ENCODE measurements at places on chromosomes 6 and 20. TPM values are rescaled to one million over a fixed set of nuclear protein-coding genes. Genes with fewer than 3 reads are reported as not detected.

- no peak for DNase-seq
- no peak overlapping the region for H3K27ac ChIP-seq
- H3K4me3 ChIP-seq, result no peak overlapping the region
- H3K4me1 ChIP-seq, result no peaks in the 10 kb centered on the region
Observed at GRCh38 chr6:65803186-65803585, 96.2 kb upstream of the EYS start.

GRCh38 chr6:167113047-167113754 is 9.7 kb upstream of the CCR6 start:
- no peak overlapping the region for H3K27ac ChIP-seq
- peaks cover 20% of the 10 kb centered on the region for H3K4me1 ChIP-seq
- no peaks in the 10 kb centered on the region for H3K36me3 ChIP-seq

DNA sequence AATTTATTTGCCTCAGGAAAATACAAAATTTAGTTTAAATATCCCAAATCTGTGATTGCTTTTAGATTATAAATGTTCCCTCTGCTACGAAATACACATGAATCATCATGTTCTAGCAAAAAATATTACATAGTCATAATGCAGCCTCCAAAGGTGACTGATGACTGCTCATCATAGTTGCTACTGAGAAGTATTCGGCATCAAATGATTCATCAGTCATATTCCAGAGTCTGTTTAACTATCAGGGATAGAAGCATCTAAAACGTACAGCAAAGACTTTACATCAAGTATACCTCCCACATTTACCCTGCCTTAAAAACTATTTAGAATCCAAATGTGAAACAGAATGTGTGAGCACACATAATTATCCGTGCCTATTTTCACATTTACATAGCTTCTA is 626.0 kb downstream of the CDH26 start:
- no peaks in the 10 kb centered on the region for H3K36me3 ChIP-seq
- no peak overlapping the region for H3K27ac ChIP-seq
- H3K4me1 ChIP-seq, result no peaks in the 10 kb centered on the region

Gene NMBR
- total RNA-seq, result not detected

Gene SPATA25
- 0.74 TPM for total RNA-seq

DNA sequence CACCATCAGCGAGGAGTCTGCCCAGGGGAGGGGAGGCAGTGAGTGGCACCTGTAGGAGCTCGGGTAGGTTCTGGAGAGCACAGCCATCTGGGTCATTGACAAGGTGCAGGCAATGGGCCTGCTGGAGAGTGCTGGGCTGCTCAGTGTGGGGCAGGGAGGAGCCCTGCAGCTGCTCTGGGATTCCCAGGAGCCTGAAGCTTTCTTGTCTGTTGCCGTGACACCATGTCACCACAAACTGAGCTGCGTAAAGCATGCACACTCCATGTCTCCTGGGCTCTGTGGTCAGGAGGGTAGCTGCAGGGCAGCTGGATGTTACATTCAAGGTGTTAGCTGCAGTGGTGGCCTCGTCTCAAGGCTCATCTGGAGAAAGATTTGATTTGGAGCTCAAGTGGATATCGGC is 4.5 kb upstream of the SLC22A1 start:
- H3K27me3 ChIP-seq, result no peaks in the 10 kb centered on the region
- DNase-seq, result no peak
- no peak overlapping the region for H3K4me3 ChIP-seq
- peaks cover 6% of the 10 kb centered on the region for H3K36me3 ChIP-seq
- no peak overlapping the region for H3K27ac ChIP-seq

Measured in activated CD8-positive, alpha-beta T cell treated with anti-CD3 and anti-CD28 coated beads for 36 hours (primary cell).